ENCODE measurements at places on chromosomes 5 and 9.

DNA sequence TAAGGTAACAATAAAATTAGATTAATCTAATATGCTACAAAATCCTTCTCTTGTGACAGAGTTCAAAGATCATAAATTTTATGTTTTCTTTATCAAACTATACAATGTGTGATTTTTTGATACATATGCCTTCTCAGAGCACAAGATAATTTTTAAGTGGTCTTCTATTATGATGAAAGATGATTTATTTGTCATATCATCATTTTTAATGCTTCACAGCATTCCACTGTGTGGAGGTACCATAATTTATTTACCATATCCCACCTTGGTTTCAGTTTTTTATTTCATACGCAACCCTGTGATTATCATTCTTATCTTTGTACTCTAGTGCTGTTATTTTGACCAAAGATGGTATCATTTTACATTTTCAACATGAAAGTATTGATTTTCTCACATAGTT lies 41.7 kb downstream of the POLK start:
- no peak for DNase-seq

DNA sequence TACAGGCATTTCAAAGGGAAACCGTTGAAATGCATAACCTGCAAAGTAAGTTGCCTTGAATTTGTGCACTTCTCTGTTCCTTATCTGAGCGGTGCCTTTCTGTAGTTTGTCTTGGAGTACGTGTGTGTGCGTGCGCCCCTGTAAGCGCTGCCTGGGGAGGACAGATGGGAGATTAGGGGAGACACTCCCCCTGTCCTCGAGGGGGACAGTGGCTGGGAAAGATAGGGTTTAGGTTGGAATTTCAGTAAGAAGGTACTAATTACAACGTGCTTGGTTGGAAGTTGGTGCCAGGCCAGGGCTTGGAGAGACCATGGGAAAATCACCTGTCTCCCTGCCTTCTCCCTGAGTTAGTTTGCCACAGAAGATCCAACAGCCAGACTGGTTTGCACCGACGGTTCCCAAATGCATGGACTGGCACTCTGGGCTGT lies 73.2 kb downstream of the PIK3R1 start:
- DNase-seq, result peak; percentile 44

- DNase-seq, result no peak
These were observed 38.9 kb upstream of the STX17 start for GRCh38 chr9:99867536-99867935.

- no peak for DNase-seq
These were observed 13.4 kb upstream of the TXNDC8 start for GRCh38 chr9:110351009-110351467.

GRCh38 chr5:143593723-143594122 lies 190.2 kb upstream of the NR3C1 start:
- no peak for DNase-seq

DNA sequence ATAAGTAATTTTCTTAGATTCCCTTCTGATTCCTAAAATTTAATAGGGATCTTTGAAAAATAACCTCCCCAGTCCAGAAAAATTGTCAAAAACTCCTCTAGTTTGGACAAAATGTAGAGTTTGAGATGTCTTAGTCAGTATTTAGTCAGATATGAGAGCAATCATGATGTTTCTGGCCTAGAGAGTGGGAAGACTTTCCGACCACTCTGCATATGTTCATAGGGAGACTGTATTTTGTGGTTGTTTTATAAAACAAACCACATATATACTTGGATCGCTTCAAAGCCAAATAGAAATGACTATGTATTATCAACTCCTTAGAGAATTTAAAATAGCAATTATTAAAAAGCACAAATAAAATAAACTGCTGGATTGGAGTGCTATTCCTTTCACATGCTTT lies 15.8 kb downstream of the ZFAND5 start:
- DNase-seq, result no peak

GRCh38 chr5:151144922-151145321 lies 12.7 kb downstream of the ANXA6 start:
- no peak for DNase-seq

- DNase-seq, result no peak
These were observed 41.7 kb downstream of the PALM2AKAP2 start for GRCh38 chr9:109821711-109822110.

GRCh38 chr9:98594546-98595160 lies 114.1 kb downstream of the GABBR2 start:
- no peak for DNase-seq

GRCh38 chr5:137190031-137190430 lies 309.1 kb downstream of the SPOCK1 start:
- no peak for DNase-seq

GRCh38 chr5:59040024-59040803 lies 457.3 kb downstream of the RAB3C start:
- DNase-seq, result no peak

Data from testis (tissue), 5 donors.